ENCODE measurements at places on chromosomes 6 and 20. TPM values are rescaled to one million over a fixed set of nuclear protein-coding genes. Genes with fewer than 3 reads are reported as not detected.

CAGE1 gene
- total RNA-seq = 0.09 TPM

GRCh38 chr6:27260836-27261375 lies 13.4 kb downstream of the PRSS16 start:
- no peaks in the 10 kb centered on the region for H3K4me1 ChIP-seq
- DNase-seq = no peak
- H3K27ac ChIP-seq = no peak overlapping the region

- H3K4me3 ChIP-seq = no peak overlapping the region
- no peaks in the 10 kb centered on the region for H3K27me3 ChIP-seq
- no peaks in the 10 kb centered on the region for H3K36me3 ChIP-seq
- H3K4me1 ChIP-seq = no peaks in the 10 kb centered on the region
- no peak for DNase-seq
Measured at GRCh38 chr20:17210983-17211382, 15.9 kb upstream of the PCSK2 start.

TGM2 gene
- 39.6 TPM for total RNA-seq

- H3K36me3 ChIP-seq = no peaks in the 10 kb centered on the region
- H3K4me1 ChIP-seq = no peaks in the 10 kb centered on the region
- no peak for DNase-seq
- no peak overlapping the region for H3K4me3 ChIP-seq
- H3K27me3 ChIP-seq = no peaks in the 10 kb centered on the region
- H3K27ac ChIP-seq = no peak overlapping the region
Measured at GRCh38 chr6:135895231-135895911, 43.9 kb downstream of the PDE7B start.

DNA sequence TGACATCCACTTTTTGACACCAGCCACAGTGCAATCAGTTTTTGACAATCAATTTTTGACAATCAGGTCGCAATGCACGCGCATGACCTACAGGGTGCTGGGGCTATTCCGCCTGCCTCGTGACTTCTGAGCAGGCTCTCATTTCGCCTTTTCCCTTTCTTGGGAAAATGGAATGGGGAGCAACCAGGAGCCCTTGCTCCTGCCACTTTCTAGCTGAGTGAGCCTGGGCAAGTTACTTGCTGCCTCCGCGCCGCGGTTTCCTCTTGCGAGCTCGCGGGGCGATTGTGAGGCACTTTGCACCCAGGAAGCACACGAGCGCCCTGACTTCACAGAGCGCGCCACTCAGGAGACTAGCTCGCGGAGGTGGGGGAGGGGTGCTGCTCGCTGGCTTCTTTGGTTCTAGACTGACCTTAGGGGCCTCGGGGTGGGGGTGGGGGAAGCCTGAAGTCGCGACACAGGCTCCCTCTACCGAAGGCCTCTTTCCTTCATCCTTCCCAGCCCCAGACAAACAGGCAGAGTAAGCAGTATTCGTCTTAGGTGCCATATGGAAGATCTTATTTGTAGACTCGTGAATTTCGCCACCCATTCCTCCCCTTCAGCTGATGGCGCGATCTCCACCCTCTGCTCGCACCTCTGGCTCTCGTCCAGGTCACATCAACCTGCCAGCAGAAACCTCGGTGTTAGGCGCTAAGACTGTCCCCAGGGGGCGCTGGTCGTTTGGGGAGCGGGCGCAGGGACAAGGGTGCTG lies 4.6 kb downstream of the TP53TG5 start:
- peak overlapping the region; percentile 33 for H3K4me3 ChIP-seq
- peak overlapping the region; percentile 48 for H3K27ac ChIP-seq
- no peaks in the 10 kb centered on the region for H3K27me3 ChIP-seq
- no peaks in the 10 kb centered on the region for H3K4me1 ChIP-seq
- no peaks in the 10 kb centered on the region for H3K36me3 ChIP-seq
- DNase-seq = peak; percentile 74

GRCh38 chr20:753136-753535 lies 15.2 kb downstream of the SLC52A3 start:
- H3K27ac ChIP-seq = peak overlapping the region; percentile 55
- H3K36me3 ChIP-seq = no peaks in the 10 kb centered on the region
- no peaks in the 10 kb centered on the region for H3K27me3 ChIP-seq
- H3K4me1 ChIP-seq = no peaks in the 10 kb centered on the region

PPIL6 gene
- 4.2 TPM for total RNA-seq

DNA sequence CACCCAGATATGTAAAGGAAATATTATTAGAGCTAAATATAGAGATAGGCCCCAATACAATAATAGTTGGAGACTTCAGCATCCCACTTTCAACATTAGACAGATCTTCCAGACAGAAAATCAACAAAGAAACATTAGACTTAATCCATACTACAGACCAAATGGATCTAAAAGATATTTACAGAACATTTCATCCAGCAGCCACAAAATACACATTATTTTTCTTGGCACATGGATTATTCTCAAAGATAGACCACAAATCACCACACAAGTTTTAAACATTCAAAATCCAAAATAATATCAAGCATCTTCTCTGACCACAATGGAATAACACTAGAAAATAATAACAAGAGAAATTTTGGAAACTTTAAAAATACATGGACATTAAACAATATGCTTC lies 1159.1 kb upstream of the CITED2 start:
- H3K4me3 ChIP-seq = no peak overlapping the region
- no peak overlapping the region for H3K27ac ChIP-seq
- no peak for DNase-seq
- no peaks in the 10 kb centered on the region for H3K36me3 ChIP-seq

MRPS18A gene
- total RNA-seq = 56.6 TPM

All from prostate gland (tissue), 2 donors.